GM12865 (cell line): ENCODE measurements at places on chromosomes 3 and 15.

GRCh38 chr3:182979674-182980191, 605 bp downstream of the DCUN1D1 start:
- DNase-seq, result peak; percentile 38

GRCh38 chr3:73727854-73728253, 103.1 kb upstream of the PDZRN3 start:
- DNase-seq, result no peak

DNA sequence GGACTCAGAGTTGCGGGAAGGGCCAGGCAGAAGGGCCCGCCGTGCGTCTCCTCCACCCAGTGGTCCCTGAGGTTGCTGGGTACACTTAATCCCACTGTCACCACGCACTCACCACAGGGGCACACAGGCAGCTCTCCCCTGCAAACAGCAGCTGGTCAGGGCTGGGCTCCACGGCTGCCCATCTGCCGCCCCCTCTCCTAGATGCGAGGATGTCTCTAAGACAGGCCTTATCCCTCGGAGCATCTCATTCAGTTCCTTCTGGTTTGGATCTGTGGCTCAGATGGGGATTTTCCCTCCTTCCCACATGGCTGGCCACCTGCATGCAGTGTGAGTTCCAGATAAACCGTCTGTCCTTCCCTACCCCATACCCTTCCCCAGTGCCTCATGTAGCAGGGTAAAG, 26.3 kb downstream of the MRPS11 start:
- DNase-seq, result no peak

GRCh38 chr3:186102687-186103086, 6.2 kb downstream of the ETV5 start:
- DNase-seq, result no peak

GRCh38 chr3:53803124-53803815, 42.9 kb downstream of the CHDH start:
- no peak for DNase-seq

- DNase-seq, result no peak
Observed at GRCh38 chr15:65115542-65115941, 542 bp upstream of the UBAP1L start.
